NCI-H226 (cell line): ENCODE measurements at places on chromosomes 6 and 20.

DNA sequence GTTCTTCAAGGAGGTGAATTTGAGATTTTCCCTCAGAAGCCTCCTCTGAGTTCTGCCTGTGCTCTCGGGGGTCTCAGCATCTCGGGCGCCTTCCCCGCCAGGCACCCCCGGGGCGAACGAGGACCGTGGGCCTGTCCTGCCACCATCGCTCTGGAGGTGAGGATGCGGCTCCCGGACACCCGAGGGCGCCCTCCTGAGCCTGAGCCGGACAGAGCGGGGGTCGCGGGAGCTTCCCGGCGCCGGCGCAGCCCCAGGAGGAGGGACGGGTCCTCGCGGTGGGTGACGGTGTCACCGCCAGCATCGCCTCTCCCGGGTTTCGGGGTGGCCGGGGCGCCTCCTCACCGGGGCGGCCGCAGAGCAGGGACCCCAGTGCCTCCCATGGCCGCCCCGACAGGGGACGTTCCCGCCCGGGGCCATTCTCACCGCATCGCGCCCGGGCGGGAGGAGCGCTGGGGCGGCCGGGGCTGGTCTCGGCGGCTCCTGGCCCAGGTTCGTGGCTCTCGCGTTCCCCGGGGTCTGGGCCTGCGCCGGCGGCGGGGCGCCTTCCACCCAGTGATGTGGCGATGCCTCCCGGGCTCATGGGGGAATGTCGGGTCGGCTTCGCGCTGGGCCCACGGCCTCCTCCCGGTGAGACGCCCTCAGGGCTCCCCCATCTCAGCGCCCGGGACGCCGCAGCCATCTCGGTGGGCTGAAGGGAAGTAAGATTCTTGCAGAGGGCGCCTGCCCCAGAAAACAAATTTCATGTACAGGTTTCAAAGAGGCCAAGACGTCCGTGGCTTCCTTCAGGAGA is 210.5 kb downstream of the ERMARD start:
- DNase-seq: no peak

- DNase-seq: no peak
These were observed 12.4 kb downstream of the UQCC2 start for GRCh38 chr6:33699131-33699530.

GRCh38 chr6:149580880-149581279 is 14.7 kb downstream of the GINM1 start:
- no peak for DNase-seq

DNA sequence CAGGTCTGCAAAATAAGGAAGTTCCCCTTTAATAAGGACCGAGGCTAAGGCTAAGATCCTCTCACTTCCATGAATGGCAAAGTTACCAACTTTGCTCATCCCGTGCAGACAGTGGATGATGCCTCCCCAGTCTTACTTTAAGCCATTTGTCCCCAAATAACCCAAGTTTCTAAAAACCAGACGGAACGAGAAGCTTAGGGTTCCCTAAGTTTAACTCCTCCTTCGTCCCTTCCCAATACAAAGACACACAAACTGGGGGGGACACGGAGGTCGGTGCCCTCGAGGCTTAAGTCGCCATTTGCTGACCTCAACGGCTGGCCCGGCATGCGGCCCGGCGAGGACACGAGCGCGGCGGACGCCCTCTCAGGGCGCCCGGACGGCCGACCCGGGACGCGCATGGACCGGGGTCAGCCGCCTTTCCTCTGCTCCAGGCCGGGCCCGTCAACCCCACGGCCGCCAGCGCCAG is 527 bp downstream of the FBXO30 start:
- peak; percentile 28 for DNase-seq

DNA sequence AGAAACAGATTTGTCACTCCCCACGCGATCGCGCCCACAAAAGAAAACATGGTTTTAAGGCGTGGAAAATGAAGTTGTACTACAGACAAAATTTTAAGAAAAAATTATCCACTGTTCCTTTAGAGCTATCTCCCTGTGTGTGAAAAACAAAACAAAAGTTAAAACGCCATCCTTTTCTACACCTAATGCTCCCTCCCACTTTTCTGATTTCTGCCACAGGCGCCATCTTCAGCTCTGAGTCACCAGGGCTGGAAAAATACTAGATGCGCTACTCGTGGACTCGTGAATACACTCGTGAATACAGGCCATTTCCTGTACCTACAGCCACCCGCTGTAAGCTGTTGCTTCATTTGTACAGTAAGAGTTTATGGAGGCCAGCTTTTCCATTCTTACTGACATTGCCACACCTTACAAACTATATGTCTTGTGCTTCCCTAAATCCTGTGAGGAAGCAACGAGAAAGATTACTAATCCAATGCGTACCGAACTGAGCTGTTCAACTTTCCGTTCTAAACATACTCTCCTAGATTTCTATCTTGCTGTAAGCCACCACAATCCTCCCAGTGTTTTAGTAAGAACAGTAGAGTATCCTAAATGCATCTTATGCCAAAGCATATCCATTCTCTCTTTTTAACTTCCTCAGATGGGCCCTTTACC is 773 bp upstream of the AHI1 start:
- DNase-seq: peak; percentile 81

GRCh38 chr6:139003751-139004150 is 15.7 kb upstream of the REPS1 start:
- no peak for DNase-seq

DNA sequence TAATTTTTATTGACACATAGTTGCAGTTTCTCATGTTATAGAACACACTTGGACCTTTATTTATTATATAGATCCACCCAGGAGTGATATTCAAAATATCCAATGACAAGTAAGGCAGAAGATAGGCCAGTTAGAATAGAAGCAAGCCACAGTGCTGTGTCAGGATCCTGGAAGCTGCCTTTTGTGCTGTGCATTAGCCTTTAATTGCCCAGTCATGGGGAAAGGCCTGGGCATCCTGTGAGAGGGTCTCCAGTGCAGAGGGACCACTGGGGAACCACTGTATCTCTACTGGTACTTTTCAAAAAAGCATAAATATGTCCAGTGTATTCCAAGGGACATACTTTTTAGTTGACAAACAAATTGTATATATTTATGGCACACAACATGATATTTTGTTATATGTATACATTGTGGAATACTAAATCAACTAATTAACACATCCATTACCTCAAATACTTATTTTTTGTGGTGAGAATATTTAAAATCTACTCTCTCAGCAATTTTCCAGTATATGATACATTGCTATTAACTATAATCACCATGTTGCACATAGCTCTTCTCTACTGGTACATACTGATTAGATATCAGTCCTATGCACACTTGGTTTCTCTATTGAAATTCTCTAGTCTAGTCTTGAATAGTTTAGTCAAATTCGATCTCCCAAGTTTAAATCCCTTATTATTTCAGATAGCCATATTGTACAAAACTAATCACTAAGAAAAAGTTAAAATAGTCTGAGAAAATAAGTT is 59.5 kb downstream of the CDC40 start:
- DNase-seq: no peak

DNA sequence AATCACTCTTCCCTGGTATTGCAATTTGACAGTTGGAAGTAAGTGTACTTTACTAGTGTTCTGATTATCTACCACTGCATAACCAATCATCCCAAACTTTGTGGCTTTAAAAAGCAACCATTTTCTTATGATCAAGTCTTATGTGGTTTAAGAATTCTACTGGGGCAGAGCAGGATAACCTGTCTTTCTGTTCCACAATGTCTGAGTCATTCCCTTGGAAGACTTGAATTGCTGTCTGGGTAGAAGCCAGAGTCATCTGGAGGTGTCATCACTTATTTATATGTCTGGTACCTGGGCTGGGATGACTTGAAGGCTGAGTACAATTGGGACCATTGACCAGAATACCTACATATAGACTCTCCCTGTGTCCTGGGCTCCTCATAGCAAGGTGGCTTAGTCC is 644.3 kb downstream of the HDGFL1 start:
- no peak for DNase-seq

GRCh38 chr6:33029328-33030184 is 20.2 kb upstream of the HLA-DOA start:
- no peak for DNase-seq

DNA sequence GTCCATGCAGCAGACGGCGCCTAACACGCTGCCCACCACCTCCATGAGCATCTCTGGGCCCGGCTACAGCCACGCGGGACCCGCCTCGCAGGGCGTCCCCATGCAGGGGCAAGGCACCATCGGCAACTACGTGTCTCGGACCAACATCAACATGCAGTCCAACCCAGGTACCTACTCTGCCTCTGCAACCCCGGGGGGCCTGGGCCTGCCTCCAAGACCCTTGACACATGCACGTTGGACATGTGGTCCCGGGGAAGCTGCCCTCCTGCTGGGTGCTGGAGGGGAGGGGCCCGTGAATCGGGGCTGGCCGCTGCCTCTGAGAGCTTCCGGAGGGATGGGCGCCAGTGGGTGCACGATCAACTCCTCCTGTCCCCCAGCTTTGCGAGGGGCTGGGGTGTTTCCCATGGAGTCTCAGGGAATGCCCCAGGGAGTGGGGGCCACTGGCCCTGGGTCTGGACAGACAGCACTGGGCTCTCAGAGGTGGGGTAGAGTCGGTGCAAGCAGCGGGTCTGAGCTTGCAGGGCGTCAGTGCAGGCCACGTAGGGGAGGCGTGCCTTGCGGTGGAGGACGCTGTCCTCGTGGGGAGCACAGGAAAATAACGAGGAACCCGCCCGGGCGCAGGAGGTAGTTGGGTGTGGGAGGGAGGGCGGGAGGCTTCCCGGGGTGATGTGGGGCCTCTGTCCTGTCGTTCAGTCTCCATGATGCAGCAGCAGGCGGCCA is 19.4 kb downstream of the SS18L1 start:
- no peak for DNase-seq

DNA sequence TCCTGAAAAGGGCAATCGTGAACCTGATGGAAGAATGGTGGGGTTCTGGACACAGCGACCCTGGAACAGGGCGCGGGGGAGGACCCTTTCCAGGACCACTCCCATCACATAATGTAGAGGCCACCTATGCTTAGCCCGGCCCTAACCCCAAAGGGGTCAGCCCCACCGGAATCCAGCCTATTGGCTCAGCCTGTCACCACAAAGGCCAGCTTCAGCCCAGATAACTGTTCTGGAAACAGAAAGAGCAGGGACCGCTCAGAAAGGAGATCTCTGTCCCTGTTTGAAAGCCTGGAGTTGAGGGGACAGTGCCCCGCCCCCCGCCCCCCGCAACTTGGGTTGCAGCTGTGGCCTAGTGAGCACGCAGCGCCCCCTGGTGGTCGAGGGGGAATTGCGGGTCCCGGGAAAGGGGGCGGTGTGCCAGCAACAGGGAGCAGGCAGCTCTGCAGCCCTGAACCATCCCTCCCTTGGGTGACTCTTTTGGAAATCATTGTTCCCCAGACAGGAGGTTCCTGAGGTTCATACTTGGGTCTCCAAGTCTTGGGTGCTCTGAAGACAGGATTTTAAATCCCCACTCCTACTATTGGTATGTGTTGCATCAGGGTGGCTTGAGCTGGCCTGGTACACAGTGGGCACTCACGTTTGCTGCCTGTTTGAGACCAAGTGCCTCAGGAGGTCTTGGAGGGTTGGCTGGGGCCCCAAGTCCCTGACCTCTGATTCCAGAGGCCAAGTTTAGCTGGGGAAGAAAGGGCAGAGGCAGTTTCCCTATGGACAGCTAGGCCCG is 1.5 kb downstream of the SIGLEC1 start:
- DNase-seq: no peak

DNA sequence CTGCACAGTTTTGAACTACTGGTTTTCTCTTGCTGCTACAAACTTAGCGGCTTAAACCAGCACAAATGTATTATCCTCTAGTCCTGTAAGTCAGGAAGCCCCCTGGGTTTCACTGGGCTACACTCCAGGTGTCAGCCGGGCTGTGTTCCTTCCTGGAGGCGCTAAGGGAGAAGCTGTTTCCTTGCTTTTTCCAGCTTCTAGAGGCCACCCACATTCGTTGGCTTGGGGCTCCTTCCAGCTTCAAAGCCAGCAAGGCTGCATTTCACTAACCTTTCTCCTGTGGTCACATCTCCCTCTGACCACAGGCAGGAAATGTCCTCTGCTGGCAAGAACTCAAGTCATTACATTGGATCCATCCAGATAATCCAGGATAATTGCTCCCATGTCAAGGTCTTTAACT is 350.6 kb upstream of the PLCB4 start:
- no peak for DNase-seq

DNA sequence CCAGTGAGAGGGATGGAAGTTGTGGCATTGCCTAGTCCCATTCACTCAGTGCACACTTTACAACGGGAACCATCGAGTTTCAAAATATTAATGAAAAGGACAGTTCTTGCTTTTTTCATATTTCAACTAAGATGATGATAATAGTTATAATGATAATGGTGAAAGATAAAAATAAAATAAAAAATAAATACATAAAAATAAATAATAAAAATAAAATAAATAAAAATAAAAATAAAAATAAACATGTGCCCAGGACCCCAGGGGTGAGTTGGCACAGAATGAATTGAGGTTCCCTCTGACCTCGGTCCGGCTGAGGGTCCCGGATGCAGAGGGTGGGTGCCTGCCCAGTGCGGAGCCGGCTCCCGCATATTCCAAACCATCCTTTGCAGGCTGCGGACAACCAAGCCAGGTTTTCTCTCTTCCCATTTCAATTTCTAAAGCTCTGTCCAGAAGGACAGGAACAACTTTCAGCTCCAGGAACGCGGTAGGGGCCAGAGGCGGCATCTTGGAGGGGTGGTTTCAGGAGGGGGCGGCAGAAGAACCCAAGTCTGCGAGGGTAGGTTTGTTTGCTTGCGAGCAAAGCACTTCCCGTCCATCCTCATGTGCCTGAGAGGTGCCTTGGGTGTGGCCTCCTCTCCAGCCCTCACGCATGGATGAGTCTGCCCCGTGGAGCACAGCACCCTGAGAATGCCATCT is 236.8 kb downstream of the DLL1 start:
- DNase-seq: no peak

DNA sequence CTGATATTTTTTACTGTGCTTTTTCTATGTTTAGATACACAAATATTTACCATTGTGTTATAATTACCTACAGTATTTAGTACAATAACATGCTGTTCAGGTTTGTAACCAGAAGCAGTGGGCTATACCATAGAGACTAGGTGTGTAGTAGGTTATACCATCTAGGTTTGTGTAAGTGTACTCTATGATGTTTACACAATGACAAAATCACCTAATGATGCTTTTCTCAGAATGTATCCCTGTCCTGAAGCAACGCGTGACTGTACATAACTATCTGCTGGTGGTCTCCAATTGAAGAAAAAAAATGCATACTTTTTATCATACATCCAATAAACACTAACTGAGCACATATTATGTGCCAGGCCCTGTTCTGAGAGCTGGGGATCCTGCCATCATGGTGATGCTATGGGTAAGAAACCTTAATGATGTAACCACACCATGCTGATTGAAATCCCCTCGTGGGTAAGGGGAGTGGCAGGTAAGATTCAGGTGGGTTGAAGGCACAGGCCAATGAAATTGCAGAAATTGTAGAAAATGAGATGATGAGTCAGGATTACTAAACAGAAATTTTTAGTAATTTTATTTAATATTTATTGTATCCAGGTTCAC is 76.8 kb downstream of the FYN start:
- DNase-seq: no peak

DNA sequence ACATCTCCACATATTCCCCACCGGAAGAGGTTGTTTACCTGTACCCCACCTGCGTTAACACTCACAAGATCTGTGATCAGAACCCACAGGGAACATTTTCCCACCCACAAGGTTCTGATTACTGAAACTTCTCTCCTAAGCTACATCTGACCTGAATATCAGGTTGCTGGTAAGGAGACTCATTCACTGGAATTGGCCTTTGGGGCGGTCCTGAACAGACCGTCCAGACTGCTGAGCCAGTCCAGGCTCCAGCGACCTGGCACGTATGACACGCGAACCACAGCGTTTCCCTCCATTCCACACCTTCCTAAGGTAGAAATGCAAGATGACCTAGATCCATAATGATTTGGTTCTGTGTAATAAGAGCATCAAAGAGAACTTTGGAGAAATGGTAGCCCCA is 9.8 kb downstream of the VGLL2 start:
- no peak for DNase-seq

- no peak for DNase-seq
These were observed 1.0 kb downstream of the SIM1 start for GRCh38 chr6:100463630-100464161.
